OCI-M1 (cell line): ENCODE measurements at places on chromosomes 2 and 18.
A peak's percentile ranks its signal among the peaks of the same experiment; 100 is the strongest.

- DNase-seq: no peak
Measured at GRCh38 chr2:85721641-85722040, 27.5 kb downstream of the GNLY start.

- no peak for DNase-seq
Measured at GRCh38 chr18:40851014-40851429, 1104.0 kb upstream of the PIK3C3 start.

- no peak for DNase-seq
Measured at GRCh38 chr2:187224989-187225388, 223.1 kb downstream of the CALCRL start.

DNA sequence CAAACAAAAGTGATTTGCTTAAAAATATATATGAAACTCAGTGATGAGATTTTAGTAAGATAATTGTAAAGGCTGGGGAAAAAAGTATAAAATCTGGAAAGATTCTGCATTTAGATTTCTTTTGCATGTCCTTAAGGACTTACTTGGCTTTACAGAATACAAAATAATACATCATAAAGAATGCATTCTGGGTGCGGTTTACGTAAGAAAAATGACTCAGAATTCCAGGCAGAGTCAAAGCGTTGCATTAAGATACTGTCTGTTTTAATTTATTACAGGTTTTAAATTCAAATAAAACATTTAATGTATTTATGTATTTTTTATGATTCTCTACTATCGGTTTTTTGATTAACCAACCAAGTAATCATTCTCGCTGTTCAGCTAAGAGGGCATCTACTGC, 178.0 kb downstream of the SH3BP4 start:
- DNase-seq: no peak

DNA sequence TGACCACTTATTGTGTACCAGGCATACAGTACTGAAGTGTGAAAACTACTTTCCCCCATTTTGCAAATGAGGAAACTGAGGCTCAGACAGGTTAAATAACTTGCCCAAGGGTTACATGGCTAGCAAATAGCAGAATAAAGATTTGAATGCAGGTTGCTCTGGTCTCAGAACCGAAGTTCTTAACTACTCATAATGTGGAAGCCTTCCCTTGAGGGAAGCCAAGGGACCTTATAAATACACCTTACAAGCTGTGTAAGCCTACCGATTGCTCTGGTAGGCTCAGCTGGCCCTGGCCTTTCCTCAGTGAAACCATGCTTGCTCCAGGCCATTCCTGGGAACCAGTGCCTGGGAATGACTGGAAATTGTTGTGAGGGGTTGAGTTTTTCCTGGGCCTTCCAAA, 114.6 kb upstream of the CDCA7 start:
- DNase-seq: no peak

DNA sequence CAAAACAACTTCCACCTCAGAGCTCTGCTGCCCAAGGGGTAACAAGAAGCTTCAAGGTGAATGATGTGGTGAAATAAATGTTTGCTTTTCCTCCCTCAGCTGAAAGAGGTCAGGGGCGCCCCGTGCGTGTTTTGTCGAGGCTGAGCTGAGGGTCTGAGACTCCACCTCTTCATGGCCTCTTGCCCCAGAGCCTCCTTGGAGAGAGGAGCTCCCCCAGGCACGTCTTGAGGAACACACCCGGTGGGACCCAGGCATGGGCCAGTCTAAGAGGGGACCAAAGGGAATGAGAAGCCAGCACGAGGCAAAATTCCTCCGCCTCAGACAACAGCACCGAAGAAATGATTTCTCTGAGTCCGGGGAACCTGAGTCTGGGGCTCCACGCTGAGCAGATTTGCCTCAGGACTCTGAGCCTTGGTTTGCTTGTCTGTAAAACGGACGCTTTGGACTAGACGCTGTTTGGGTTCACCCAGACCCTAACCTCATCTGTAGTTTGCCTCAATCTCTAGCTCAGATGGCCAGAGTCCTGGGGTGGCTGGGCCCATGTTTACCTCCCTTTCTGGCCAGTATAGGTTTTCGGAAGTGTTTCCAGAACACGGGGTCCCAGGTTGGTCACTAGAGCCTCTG, 56.4 kb upstream of the ODC1 start:
- DNase-seq: no peak

DNA sequence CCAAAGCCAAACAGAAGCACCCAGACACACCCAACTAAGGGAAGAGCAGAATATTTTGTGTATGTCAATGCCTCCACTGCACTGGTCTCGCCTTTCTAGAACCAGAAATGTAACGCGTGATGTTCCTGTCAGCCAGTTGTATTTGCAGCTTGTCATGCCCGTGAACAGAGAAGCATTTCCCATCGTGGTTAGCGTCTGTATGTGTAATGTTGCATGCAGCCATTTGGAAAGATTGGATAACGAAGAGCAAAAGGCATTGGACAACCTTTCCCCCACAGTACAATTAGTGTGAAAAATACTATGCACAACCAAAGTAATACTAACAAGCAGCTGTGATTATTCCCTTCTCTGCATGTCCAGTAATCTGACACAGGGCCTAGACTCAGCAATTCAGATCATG, 140.5 kb downstream of the TMEM163 start:
- no peak for DNase-seq

- DNase-seq: no peak
Measured at GRCh38 chr2:120737340-120738101, 1.9 kb downstream of the GLI2 start.

DNA sequence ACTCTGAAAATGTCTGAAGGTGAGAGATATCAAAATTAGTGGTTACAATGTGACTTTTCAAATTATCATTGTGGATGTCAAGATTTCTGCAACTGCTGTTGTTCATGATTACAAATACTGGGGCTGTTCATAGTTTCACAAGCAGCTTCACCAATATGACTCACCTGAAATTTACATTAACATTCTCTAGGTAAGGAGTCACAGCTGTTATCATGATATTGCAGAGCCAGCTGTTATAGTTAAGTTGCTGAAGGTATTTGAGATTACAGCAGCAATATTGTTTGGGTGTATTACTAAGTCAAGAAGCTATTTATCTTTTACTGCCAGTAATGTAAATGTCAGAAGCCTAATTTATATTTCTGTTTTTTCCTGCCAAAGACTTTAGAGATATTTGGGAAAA, 140.0 kb downstream of the MC4R start:
- peak; percentile 16 for DNase-seq

DNA sequence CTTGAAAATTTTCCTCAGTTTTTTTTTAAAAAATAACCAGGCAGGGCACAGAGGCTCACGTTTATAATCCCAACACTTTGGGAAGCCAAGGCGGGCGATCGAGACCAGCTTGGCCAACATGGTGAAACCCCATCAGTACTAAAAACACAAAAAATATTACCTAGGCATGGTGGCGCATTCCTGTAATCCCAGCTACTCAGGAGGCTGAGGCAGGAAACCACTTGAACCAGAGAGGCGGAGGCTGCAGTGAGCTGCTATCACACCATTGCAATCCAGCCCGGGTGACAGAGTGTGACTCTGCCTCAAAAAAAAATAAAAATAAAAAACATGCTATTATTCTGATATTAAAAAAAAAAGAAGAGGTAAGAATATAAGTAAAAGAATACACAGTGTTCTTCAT, 191.0 kb downstream of the ZEB2 start:
- no peak for DNase-seq

- no peak for DNase-seq
Measured at GRCh38 chr2:147589127-147589526, 255.7 kb upstream of the ACVR2A start.

DNA sequence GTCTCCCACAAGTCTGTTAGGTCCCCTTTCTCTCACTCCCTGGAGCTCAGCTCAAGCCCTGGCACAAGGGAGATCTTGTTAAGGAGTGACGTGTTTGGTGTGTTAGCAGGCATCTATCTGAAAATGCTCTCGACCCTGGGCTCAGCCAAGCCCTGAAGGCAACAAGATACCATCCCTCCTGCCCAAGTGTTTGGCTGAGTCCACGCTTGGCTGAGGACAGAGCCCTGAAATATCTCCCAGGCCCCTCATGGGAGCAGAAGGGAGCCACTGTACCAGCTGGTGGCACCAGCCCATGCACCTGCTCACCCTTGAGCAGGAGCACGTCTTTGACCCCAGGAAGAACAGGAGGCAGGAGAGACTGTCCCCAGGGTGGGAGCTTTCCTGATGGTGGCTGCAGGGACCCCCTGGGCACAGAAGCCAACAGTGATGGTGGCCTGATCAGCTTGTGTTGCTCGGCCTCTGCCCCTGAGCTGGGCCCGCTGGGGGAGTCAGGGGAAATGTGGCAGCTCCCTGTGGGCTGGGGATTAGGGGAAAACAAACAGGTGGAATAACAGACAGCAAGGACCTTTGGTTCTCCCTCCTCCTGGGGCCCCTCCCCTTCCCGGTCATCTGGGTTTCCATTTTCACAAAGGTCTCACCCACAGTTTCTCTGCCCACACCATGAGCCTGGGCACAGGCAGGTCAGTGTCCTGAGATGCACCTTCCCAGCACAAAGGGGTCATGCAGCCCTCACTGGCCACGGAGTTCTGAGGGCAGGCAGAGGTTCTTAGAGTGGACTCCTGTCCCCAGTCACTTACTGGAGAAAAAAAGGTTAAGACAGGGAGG, 91.6 kb downstream of the RHOB start:
- no peak for DNase-seq

DNA sequence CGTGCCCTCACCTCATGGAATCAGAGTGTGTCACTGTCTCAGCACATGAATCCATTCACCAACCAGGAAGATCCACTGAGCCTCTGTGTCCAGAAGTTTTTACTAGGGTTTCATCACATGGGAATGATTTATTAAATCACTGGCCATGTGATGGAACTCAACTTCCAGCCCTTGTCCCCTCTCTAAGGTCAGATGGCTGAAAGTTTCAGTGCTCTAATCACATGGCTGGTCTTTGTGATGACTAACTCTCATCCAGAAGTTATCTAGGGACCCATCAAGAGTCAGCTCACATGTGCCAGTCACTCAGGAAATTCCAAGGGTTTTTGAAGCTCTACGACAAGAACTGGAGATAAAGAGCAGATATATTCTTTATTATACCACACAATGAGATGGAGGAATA, 140.5 kb upstream of the GYPC start:
- no peak for DNase-seq

- DNase-seq: no peak
Measured at GRCh38 chr18:48310999-48311398, 98.2 kb downstream of the ZBTB7C start.

- DNase-seq: no peak
Measured at GRCh38 chr2:230811508-230811907, 53.2 kb upstream of the ITM2C start.

DNA sequence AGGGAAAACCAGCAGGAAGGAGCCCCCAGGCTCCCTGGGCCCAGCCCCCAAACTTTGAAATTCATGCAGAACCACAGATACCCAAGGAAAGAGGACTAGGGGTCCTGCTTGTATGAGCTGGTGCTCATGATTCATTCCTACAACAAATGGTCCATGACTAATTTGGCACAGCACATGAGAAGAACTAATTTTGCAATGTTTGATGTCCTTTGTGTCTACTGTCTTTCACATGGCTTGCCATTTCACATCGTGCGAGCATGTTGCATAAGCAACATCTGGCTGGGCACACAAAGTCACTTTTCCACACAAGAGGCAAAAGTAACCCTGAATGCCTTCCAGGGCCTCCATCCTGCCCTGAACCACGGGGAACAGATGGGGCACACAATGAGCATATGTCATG, 149.6 kb upstream of the APCDD1 start:
- DNase-seq: no peak

DNA sequence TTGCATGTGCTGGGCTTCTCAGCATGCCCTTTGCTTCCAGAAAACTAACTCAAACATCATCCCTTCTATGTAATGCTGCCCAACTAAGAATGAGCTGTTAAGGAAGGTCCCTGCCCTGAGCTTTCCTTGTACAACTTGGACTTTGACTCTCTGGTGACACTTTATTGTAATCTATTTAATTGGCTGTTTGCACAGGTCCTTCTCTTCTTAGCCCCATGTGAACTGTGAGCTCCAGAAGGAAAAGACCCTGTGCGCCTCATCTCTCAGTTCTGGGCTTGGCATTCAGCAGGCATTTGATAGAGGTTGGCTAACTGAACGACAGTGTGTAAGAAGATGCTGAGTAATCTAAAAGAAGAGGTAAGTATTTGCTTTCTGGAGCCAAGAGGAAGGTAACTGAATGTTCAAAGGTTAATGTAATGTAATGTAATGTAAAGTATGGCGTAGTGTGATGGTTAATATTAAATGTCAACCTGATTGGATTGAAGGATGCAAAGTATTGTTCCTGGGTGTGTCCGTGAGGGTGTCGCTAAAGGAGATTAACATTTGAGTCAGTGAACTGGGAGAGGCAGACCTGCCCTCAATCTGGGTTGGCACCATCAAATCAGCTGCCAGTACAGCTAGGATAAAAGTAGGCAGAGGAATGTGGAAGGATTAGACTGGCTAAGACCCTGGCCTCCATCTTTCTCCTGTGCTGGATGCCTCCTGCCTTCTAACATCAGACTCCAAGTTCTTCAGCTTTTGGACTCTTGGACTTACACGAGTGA, 60.8 kb upstream of the CCDC195 start:
- DNase-seq: no peak

DNA sequence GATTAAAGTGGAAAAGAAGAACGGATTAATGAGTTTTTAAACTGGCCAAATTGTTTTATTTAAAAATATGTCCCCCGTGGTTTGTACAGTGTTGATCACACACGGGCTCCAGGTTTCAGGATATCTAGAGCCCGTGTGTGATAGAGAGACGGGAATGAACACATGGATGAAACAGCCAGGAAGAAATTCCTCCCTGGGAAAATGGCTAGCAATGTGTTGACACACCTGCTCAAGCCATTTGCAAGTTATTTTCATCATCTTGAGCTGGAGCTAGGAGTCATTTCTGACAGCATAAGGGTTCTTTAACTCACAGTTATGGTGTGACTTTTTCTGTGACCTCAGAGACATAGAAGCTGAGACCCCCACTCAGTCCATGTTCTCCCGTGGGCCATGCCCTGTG, 81.6 kb downstream of the LRRFIP1 start:
- DNase-seq: no peak

DNA sequence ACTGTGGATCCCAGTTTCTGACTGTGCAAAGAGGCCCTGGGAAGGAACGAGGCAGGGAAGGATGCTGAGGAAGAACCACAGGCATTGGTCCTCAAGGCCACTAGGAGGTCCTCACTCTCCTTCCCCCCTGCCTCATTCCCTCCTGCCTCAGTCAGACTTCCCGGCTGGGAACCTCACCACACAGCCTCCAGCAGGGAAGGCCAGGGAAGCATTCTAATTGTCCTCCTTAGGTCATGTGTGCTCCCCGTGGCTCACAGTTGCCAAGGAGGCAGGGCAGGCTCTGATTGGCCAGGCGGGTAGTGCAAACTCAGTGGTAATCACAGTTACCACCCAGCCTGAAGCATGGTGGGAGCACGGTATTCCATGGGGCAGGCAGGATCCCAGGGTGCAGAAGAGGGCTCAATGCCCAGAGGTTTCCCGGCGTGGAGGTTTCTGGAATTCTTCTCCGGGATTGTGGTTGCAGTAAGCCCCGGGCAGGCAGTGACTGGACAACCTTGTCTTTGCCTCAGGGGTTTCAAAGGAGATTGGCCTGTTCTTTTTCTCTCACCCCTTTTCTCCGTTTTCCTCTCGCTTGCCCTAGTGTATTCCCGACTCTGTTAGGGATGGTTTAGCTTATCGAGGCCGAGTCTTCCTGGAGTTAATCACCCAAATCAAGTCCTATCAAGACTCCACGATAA, 27.1 kb downstream of the FER1L5 start:
- DNase-seq: no peak

GRCh38 chr18:24919181-24919797, 432.7 kb downstream of the ZNF521 start:
- DNase-seq: no peak
